ENCODE measurements at places on chromosomes 4 and X. TPM values are rescaled to one million over a fixed set of nuclear protein-coding genes. Genes with fewer than 3 reads are reported as not detected.

Gene ODAPH
- total RNA-seq: not detected

Gene SFRP2
- not detected for total RNA-seq

Gene FAM9B
- total RNA-seq: not detected

Gene LRIT3
- total RNA-seq: not detected

Gene STOX2
- total RNA-seq: not detected

Gene YY2
- total RNA-seq: 1.1 TPM

Gene DKK2
- total RNA-seq: not detected

Gene NAP1L3
- total RNA-seq: 5.2 TPM

Gene ZGRF1
- total RNA-seq: 9.1 TPM

Gene NOX1
- total RNA-seq: not detected

Gene FAAH2
- total RNA-seq: 3.5 TPM

Gene SLC10A3
- 22.3 TPM for total RNA-seq

Gene P2RY10
- 76.1 TPM for total RNA-seq

Gene TLR2
- total RNA-seq: 2.9 TPM

Gene XAGE1A
- total RNA-seq: not detected

Gene PGAM4
- total RNA-seq: not detected

Gene RBM47
- total RNA-seq: not detected

Gene SSX1
- not detected for total RNA-seq

Gene PPBP
- total RNA-seq: 0.50 TPM

Gene TMPRSS11D
- not detected for total RNA-seq

Gene TLR8
- not detected for total RNA-seq

Gene CT45A3
- not detected for total RNA-seq

Gene COL25A1
- 0.71 TPM for total RNA-seq

Gene SLC6A14
- not detected for total RNA-seq

Gene MSX1
- total RNA-seq: not detected

Gene ABLIM2
- 1.2 TPM for total RNA-seq

Gene UGT8
- total RNA-seq: 0.36 TPM

Gene CSAG3
- total RNA-seq: not detected

Gene RAI2
- total RNA-seq: 1.1 TPM

Gene GPR173
- total RNA-seq: 0.08 TPM

Gene ENPEP
- not detected for total RNA-seq

Gene CDX4
- total RNA-seq: not detected

Gene MAPK10
- total RNA-seq: not detected

Gene HSFX2
- not detected for total RNA-seq

Gene GAGE12H
- not detected for total RNA-seq

Gene REPS2
- 0.11 TPM for total RNA-seq

Gene GABRG1
- total RNA-seq: not detected

All from CD8-positive, alpha-beta T cell (primary cell).